ENCODE measurements at places on chromosomes 3 and 15. TPM values are rescaled to one million over a fixed set of nuclear protein-coding genes. Genes with fewer than 3 reads are reported as not detected.

- no peak overlapping the region for H3K4me3 ChIP-seq
- no peaks in the 10 kb centered on the region for H3K36me3 ChIP-seq
- H3K27ac ChIP-seq: no peak overlapping the region
- peaks cover 11% of the 10 kb centered on the region for H3K4me1 ChIP-seq
Measured at GRCh38 chr3:138429665-138430064, 4.8 kb upstream of the ESYT3 start.

DNA sequence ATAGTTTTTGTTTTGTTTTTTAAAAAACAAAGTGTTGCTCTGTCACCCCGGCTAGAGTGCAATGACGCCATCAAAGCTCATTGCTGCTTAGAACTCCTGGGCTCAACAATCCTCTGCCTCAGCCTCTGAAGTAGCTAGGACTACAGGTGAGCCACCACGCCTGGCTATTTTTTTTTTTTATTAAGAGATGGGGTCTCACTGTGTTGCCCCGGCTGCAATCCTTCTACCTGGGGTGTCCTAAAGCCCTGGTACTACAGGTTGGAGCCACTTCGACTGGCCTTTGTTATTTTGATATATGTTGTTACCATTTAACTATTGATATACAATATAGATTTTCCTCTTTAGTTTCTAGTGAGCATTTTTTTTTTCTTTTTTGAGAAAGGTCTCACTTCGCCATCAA lies 2.6 kb downstream of the NGLY1 start:
- DNase-seq: no peak
- no peaks in the 10 kb centered on the region for H3K36me3 ChIP-seq
- H3K4me3 ChIP-seq: no peak overlapping the region
- H3K27me3 ChIP-seq: no peaks in the 10 kb centered on the region
- H3K4me1 ChIP-seq: peaks cover 26% of the 10 kb centered on the region
- no peak overlapping the region for H3K27ac ChIP-seq

CCR3 gene
- 1.2 TPM for total RNA-seq

- no peaks in the 10 kb centered on the region for H3K27me3 ChIP-seq
- H3K4me1 ChIP-seq: no peaks in the 10 kb centered on the region
- H3K36me3 ChIP-seq: no peaks in the 10 kb centered on the region
- no peak overlapping the region for H3K4me3 ChIP-seq
- DNase-seq: no peak
- no peak overlapping the region for H3K27ac ChIP-seq
Measured at GRCh38 chr3:28846971-28847478, 433.8 kb upstream of the RBMS3 start.

SPSB4 gene
- not detected for total RNA-seq

GRCh38 chr15:26325495-26325894 lies 447.4 kb downstream of the GABRB3 start:
- no peaks in the 10 kb centered on the region for H3K27me3 ChIP-seq
- no peaks in the 10 kb centered on the region for H3K36me3 ChIP-seq
- H3K4me3 ChIP-seq: no peak overlapping the region
- DNase-seq: no peak

DNA sequence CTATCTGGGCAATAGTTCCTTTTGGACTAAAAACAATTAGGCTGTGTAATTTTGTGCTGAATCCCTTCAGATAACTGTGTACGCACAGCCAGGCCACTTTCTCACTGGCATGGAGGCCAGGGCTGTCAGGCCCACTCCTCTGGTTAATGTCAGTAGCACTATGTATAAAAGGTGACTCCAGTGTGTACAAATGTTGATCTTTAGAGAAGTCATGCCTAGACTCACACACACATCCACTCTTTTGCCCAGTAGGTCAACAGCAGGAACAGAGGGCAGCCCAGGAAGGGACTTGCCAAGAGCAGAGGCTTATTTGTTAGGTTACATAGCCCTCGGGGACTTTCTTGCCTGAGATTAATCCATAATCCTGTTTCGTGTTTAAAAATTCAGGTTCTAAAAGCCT lies 416.6 kb upstream of the WNT5A start:
- no peaks in the 10 kb centered on the region for H3K4me1 ChIP-seq
- DNase-seq: no peak
- H3K27me3 ChIP-seq: no peaks in the 10 kb centered on the region
- no peak overlapping the region for H3K27ac ChIP-seq
- no peaks in the 10 kb centered on the region for H3K36me3 ChIP-seq
- H3K4me3 ChIP-seq: no peak overlapping the region

RBM5 gene
- total RNA-seq: 293 TPM

GNAT1 gene
- total RNA-seq: not detected

DNA sequence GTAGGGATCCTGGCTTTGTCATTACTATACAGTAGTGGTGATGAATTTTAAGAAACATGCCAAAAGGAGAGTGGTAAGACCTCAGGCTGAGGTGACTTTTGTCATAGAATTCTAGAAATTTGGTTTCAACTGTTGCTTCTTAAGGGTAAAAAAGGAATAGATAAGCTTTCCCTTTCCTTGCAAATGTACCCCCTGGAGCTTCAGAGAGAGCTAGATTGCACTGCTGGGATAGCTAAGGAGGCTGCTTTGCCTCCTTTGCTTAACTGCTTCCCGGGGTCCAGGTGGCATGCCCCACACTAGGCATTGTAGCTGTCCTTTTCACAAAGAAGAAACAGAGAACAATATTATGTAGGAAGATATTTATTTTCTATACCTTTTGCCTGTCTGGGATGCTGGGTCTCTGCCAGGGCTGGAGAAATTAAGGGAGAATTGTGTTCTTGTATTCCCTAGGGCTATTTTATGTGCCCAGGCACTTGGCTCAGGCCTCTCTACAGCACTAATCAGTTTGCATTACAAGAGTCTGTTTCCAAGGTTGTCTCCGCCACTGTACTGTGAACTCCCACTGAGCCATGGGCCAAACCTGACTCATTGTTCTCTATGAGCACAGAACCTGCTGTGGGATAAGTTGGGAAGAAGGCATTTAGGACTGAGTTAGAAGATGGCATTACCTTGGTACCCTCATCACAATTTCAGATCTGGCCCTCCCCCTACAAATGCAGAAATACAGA lies 460.0 kb downstream of the PDCD6IP start:
- no peaks in the 10 kb centered on the region for H3K4me1 ChIP-seq
- H3K4me3 ChIP-seq: no peak overlapping the region
- DNase-seq: no peak
- H3K36me3 ChIP-seq: no peaks in the 10 kb centered on the region
- no peak overlapping the region for H3K27ac ChIP-seq

DNA sequence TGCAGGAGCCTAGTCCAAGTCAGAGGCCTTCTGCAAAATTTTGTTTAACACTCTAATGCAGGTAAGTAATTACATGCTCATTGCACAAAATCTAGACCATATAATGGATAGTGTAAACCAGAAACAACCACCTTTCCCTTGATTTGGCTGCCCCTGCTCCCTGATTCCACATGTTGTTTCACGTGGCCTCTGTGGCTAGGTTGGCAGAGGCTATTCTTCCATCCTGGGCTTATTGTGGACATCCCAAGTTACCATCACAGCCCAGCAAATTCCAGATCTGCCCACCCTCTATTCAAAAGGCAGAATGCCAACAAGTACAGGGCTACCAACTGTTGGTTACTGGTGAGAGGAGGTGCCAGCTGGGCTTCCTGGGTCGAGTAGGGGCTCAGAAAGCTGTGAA lies 794.5 kb upstream of the GRM7 start:
- no peak overlapping the region for H3K27ac ChIP-seq
- no peaks in the 10 kb centered on the region for H3K4me1 ChIP-seq
- H3K36me3 ChIP-seq: no peaks in the 10 kb centered on the region

DNA sequence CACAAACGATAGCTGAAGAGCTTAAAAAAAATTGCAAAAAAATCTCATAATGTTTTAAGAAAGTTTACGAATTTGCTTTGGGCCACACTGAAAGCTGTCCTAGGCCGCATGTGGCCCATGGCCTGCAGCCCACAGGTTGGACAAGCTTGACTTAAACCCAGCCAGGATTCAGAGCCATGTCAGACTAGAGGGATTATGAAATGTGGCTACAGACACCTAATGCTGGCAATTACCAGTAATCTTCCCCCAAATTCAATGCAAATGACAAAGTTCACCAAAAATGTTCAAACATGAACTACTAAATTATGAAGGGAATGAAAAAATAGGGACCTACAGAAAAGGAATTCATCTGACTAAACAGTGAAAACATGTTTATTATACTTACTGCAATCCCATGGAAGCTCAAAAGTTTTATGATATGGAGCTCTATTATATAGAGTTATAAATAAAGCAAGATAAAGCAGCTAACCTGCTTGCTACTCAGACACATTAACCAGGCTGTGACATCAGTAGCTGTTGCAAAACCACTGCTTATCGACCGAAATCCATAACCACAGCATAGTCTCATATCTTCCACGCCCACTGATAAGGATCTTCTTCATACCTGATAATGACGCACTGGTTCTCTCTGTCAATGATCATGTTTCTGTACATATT lies 49.2 kb downstream of the LDHAL6B start:
- H3K4me1 ChIP-seq: peaks cover 2% of the 10 kb centered on the region
- DNase-seq: peak; percentile 22
- H3K36me3 ChIP-seq: no peaks in the 10 kb centered on the region
- H3K27ac ChIP-seq: no peak overlapping the region

- no peak overlapping the region for H3K27ac ChIP-seq
- H3K4me1 ChIP-seq: peaks cover 22% of the 10 kb centered on the region
- H3K27me3 ChIP-seq: peaks cover 56% of the 10 kb centered on the region
- no peaks in the 10 kb centered on the region for H3K36me3 ChIP-seq
- no peak for DNase-seq
Measured at GRCh38 chr15:65424683-65425082, 1.9 kb upstream of the IGDCC4 start.

- no peaks in the 10 kb centered on the region for H3K4me1 ChIP-seq
- no peak overlapping the region for H3K27ac ChIP-seq
- DNase-seq: no peak
- peaks cover 32% of the 10 kb centered on the region for H3K36me3 ChIP-seq
- H3K4me3 ChIP-seq: no peak overlapping the region
Measured at GRCh38 chr3:37384117-37384516, 209.7 kb upstream of the LRRFIP2 start.

GRCh38 chr3:68912376-68912775 lies 20.0 kb downstream of the TAFA4 start:
- no peak overlapping the region for H3K4me3 ChIP-seq
- H3K27me3 ChIP-seq: no peaks in the 10 kb centered on the region
- no peak for DNase-seq
- H3K4me1 ChIP-seq: no peaks in the 10 kb centered on the region
- no peak overlapping the region for H3K27ac ChIP-seq
- H3K36me3 ChIP-seq: no peaks in the 10 kb centered on the region

DNA sequence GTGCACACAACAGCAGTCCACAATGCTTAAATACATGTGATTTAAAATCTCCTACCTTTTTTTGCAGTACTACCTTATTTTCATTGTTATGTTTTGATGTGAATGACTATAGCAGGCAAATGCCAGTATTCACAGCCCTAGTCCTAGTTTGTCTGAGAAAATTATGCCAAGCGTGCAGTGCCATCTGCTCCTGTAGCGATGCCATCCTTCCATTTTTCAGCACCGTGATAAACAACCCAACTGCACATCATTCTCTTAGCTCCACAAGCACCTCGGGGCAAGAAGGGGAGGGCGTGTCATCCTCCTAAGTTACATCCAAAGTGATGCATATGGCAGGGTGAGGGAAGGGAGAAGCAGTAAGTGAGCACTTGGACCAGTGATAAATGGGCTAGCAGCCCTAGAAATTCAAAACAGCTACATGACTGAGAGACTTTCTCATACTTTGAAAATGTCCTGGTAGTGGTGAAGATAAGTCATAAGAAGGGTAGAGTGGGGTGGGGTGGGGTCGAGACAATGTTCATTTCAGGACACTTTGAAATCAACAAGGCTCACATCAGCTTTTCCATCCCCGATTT lies 198.8 kb downstream of the LSAMP start:
- H3K36me3 ChIP-seq: no peaks in the 10 kb centered on the region
- H3K4me3 ChIP-seq: no peak overlapping the region
- DNase-seq: no peak
- H3K27me3 ChIP-seq: no peaks in the 10 kb centered on the region
- no peaks in the 10 kb centered on the region for H3K4me1 ChIP-seq

DNA sequence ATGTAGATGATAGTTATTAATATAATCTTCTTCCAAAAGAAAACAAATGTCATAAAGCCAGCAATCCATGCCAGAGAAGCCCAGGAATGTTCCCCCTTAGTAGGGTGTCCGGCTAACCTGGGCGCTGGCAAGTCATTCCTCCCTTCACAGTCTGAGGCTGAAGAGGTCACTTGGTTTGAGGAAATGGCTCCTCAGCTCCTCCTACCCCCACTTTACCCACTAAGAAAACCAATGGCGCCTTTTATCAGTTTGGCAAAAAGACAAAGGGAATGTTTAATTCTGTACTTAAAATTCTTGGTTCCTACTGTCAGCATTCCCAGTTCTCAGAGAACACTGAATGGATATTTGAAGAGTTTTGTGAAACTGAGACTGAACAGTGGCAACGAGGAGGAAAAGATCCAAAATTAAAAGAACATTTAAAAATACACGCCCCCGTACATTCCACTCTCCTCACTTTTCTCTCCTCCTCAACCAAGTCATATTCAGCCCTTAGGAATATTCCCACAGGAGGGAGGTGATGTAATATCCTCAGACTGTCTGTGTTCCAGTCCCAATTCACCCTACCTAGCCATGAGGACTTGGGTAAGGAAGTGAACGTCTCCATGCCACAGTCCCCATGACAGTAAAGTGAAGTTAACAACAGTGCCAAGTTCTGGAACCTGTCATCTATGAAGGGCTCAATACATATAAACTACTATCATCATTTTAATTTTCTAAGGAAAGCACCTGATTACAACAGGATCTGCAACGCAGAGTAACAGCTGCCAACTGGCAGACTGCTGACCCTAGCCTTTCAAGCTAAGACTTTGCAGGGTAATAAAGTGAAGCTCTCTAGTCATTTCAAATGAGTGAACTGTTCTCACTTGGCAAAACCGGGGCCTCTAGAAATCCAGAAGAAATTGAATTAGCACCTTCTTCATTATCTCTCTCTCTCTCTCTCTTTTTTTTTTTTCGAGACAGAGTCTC lies 234.5 kb upstream of the ICE2 start:
- no peak overlapping the region for H3K27ac ChIP-seq
- H3K4me3 ChIP-seq: no peak overlapping the region
- no peaks in the 10 kb centered on the region for H3K4me1 ChIP-seq
- DNase-seq: no peak
- no peaks in the 10 kb centered on the region for H3K36me3 ChIP-seq

CCDC39 gene
- total RNA-seq: not detected

DNA sequence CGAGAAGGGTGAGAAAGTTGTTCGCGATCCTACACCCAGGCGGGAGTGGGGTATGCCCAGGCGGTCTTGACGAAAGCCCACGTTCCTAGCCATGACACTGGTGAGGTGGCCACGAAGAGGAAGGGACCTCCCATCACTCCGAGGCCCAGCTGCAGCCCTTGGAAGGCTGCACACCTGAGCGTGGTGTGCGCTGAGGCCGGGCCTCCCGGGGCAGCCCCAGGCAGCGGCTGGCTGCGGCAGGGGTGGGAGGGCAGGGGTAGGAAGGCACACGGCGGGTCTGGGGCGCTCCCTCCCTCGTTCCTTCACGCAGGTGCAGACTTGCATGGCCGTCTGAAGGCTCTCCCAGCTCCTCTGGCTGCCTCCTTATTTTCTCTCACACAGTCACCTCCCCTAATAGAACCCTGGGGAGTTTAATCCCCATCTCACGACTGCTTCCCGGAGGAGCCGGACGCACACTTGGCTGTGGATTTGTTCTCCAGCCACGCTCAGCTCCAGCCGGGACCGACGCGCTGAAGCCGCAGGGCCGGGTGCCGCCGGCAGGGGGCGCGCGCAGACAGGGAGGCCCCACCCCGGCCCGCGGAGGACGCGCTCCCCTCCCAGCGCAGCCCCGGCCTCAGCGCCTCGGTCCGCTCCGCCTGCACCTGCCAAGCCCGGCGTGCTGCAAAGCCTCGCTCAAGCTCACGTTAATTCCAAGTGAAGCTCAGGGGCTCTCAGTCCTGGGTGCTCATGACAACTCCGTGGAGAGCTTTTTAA lies 37.8 kb upstream of the MUC4 start:
- H3K4me1 ChIP-seq: peaks cover 8% of the 10 kb centered on the region
- no peaks in the 10 kb centered on the region for H3K36me3 ChIP-seq
- no peak overlapping the region for H3K4me3 ChIP-seq
- no peak for DNase-seq

UPK1B gene
- total RNA-seq: not detected
